ENCODE measurements at places on chromosomes 16 and 17. TPM values are rescaled to one million over a fixed set of nuclear protein-coding genes. Genes with fewer than 3 reads are reported as not detected.

SLFN14 gene
- 7.2 TPM for total RNA-seq

DNA sequence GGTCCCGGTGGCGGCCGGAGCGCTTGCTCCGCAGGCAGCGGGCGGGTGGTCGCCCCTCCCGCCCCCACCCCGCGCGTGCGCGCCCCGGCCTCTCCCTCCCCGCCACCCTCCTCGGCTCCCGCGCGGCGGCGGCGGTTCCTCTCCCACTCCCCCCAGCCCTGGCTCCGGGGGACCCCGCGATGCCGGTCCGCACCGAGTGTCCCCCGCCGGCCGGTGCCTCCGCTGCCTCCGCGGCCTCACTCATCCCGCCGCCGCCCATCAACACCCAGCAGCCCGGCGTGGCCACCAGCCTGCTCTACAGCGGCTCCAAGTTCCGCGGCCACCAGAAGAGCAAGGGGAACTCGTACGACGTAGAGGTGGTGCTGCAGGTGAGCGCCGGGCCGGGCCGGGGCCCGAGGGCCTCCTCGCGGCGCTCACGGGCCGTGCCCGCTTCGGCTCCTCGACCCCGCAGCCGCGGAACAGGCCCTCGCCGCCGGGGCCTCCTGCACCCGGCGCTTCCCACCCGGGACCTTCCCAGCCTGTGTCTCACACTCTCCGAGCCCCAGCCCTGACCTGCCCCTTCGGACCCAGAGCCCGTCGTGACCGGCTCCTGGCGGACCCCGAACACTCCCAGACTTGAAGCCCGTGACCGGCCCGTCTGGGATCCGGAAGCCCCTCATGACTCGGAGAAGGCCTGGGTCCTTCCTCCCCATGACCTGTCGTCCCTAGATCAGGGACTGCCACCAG is 490 bp downstream of the GID4 start:
- peak; percentile 66 for DNase-seq

DNA sequence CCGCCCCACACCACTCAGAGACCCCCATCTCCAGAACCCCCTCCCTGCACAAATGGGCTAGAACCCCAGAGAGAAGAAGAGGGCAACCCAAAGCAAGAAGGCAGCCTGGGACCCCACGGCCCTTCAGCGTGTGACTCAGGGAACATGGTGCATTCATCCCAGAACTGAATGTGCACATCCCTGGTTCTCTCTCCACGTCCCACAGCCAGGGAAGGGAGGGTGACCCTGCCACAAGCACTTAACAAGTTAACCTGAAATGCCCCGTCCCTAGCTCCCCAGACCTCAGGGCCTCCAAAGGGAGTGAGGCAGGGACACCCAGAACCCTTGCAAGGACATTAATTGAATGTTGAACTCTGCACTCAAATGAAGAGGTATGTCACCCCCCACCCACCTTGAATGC is 202.5 kb upstream of the TNRC6C start:
- no peak for DNase-seq

DNA sequence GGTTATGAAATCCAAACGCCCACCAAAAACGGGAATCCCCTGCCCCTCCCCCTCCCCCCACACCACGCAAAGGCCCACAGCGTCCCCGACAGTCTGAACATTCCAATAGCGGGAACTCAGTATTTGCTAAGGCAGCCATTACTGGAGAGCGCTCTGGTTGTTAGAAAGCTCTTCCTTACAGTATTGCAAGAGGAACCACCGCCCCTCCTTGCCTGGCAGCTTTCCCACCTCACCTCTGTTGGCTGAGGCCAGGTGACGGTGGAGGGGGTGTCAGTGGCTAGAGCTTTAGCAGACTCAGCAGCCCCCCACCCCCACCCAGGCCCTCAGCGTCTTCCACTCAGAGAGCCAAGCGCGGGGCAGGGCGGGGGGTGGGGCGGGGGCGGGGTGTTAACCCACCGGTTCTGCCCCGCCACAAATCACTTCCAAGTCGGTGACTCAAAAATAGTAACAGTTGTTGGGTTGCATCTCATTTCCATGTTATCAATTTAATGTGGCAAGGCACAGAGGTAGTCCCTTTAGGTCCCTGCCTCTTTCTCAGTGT is 2.2 kb upstream of the PLEKHH3 start:
- no peak for DNase-seq

GRCh38 chr17:10118788-10119130 is 79.6 kb downstream of the GAS7 start:
- DNase-seq, result no peak

GRCh38 chr16:24156777-24157176 is 99.4 kb upstream of the CACNG3 start:
- no peak for DNase-seq

DNA sequence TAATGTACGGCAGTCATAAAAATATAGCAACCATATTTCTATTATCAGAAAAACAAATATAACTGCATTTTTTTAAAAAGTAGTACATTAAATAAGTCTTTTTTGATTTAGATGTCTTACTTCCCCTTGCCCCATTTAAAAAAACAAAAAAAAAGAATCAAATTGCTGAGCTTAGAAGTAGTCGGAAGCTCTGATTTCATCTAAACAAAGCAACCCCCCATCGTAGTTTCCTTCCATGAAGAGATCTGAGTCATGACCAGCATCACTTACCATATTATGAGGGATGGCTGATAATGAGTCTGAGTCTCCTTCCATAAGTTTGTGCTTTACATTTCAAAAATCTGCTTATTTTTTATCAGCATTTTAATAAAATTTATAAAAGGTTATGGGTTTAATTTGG is 86.2 kb downstream of the ITFG1 start:
- DNase-seq, result no peak

GRCh38 chr17:75152922-75153779 is 1.2 kb downstream of the JPT1 start:
- DNase-seq, result no peak

DNA sequence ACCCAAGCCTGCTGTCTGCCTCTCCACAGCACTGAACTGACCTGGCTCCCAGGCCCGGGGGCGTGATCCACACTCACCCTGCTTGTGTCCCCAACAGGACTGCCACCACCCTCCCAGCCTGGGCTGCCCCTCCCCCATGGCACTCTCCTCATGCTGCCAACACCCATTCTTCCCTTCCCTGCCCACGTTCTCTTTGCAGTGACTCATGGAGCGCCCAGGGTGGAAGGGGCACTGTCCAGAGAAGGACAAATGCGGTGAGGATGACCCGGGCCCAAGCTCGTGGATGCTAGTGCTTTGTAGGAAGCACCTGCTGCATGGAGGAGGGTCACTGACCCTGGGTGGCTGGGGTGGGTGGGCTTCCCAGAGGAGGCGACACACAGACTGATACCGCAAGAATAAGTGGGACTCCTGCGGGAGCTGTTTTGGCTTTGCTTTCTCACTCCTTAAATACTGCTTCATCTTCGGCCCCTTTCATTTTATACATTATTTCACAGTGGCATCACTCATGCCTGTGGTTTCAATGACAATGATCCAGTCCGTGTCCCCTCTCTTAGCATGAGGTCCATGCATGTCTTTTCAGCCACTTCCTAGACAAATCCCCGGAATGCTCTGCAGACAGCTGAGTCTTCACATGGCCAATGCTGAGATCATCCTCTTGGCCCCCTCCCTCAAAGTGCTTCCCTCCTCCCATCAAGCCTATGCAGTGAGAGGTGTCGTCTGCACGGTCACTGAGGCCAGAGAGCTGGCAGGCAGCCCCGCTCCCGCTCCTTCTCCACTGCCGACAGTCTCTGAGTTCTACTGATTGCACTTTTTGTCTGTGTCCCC is 17.6 kb downstream of the CDK5R1 start:
- no peak for DNase-seq

All from T-helper 17 cell (primary cell).